ENCODE measurements at places on chromosomes 6 and 20. TPM values are rescaled to one million over a fixed set of nuclear protein-coding genes. Genes with fewer than 3 reads are reported as not detected.

GTSF1L gene
- not detected for polyA plus RNA-seq

GPLD1 gene
- polyA plus RNA-seq = 2.9 TPM

BNIP5 gene
- polyA plus RNA-seq = not detected

GRCh38 chr6:16676376-16676775 lies 84.9 kb downstream of the ATXN1 start:
- peaks cover 3% of the 10 kb centered on the region for H3K4me1 ChIP-seq
- H3K27me3 ChIP-seq = no peaks in the 10 kb centered on the region
- no peak overlapping the region for H3K4me3 ChIP-seq
- H3K36me3 ChIP-seq = no peaks in the 10 kb centered on the region

DNA sequence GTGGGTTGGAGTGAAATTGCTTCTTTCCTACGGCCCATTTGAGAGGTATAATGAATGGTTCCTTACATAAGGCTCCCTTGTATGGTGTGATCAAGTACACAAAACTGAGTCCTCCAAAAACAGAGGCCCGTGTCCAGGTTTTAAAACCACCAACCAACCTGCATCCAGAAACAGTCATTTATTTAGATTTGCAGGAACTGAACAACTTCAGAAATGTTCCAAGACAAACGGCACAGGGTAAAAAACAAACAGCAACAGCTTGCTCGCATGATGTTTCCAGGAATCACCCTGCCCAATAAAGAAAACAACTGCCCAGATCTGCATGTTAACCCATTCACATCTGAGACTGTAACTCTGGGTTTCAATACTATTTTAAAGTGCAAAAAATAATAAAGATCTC lies 40.2 kb upstream of the TRAM2 start:
- no peak for DNase-seq
- H3K27ac ChIP-seq = no peak overlapping the region
- no peaks in the 10 kb centered on the region for H3K4me1 ChIP-seq
- no peaks in the 10 kb centered on the region for H3K36me3 ChIP-seq
- no peaks in the 10 kb centered on the region for H3K27me3 ChIP-seq

DNA sequence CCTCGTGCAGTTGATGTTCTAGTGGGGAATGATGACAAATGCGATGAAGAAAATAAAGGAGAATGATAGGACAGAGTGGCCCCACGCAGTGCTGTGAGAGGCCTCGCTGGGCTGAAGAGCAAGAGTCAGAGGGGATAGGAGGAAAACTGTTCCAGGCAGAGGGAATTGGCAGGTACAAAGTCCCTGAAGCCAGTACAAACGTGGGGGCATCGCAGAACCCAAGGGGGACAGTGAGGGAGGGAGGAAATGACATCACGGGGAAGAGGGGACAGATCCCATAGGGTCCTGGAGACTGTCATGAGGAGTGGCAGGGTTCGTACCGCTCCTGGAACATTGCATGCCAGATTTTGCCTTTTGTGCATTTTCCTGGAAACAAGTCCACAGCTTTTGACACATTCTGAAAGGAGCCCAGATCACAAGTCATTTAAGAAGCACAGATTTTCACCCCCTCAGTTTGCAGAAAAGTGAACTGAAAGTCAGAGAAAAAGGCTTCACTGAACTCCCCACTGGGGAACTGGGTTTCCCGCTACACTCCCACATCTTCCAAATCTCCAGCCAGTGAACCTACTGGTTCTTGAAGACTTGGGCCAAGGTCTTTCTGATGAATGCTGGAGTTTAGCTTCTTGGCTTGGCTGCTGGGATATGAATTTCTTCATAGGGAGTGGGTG lies 77.0 kb downstream of the SULF2 start:
- H3K4me3 ChIP-seq = no peak overlapping the region
- no peaks in the 10 kb centered on the region for H3K36me3 ChIP-seq
- no peak for DNase-seq
- H3K27me3 ChIP-seq = no peaks in the 10 kb centered on the region

GRCh38 chr6:139253656-139254055 lies 38.1 kb downstream of the TXLNB start:
- H3K4me1 ChIP-seq = no peaks in the 10 kb centered on the region
- H3K36me3 ChIP-seq = no peaks in the 10 kb centered on the region
- no peak overlapping the region for H3K27ac ChIP-seq
- no peak for DNase-seq
- H3K4me3 ChIP-seq = no peak overlapping the region

DNA sequence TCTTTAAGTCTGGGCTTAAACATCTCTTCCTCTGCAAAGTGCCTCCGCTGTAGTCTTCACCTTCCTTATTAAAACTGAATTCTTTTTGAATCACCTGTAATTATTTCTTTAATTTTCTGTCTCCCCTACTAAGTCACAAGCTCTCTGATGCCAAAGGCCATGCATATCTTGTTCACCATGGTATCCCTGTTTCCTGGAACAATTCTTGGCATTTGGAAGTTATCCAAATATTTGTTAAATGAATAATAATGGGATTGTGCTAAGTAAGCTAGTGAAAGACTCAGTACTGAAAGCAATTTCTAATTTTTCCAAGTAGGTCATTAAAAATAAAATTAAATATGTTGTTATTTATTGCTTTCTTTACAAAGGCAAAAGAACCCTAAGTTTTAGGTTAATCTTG lies 12.2 kb downstream of the SNAP91 start:
- no peaks in the 10 kb centered on the region for H3K27me3 ChIP-seq
- no peaks in the 10 kb centered on the region for H3K4me1 ChIP-seq
- no peak overlapping the region for H3K27ac ChIP-seq
- no peak overlapping the region for H3K4me3 ChIP-seq
